ENCODE measurements at places on chromosomes 5 and 9.
A peak's percentile ranks its signal among the peaks of the same experiment; 100 is the strongest.

DNA sequence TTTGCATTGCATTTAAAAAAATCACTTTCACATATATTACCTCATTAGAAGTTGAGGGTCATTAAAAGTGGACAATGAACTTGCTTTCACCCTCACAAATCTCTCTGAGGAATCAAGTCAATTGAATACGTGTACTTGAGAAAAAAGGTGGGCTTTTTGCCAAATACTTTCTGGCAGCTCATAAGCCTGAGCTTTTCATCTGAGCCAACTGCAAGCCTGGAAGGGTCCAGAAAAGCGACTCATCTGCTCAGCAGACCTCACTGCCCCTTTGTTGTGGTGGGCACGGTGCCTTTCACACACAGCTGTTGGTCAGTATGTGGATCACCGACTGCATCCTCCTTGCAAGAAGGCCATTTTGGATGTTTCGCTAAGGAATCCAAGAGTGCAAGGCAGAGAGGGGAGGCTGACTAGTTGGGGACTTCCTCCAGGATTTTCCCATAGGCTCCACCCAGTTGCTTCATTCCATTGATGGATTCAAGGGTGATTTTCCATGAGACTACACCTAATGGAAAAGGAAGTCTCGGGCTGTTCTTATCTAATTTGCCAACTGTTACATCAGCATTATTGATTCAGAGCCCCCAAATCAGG lies 564.7 kb downstream of the PDE4D start:
- DNase-seq: peak; percentile 78

GRCh38 chr9:20597862-20598261 lies 24.4 kb downstream of the MLLT3 start:
- DNase-seq: no peak

GRCh38 chr9:126677188-126678084 lies 63.7 kb downstream of the LMX1B start:
- no peak for DNase-seq

- DNase-seq: peak; percentile 10
Observed at GRCh38 chr9:130869250-130869649, 27.4 kb downstream of the QRFP start.

- DNase-seq: no peak
Observed at GRCh38 chr9:136231478-136232297, 13.9 kb downstream of the QSOX2 start.

- DNase-seq: no peak
Observed at GRCh38 chr5:142520885-142521284, 165.0 kb downstream of the FGF1 start.

DNA sequence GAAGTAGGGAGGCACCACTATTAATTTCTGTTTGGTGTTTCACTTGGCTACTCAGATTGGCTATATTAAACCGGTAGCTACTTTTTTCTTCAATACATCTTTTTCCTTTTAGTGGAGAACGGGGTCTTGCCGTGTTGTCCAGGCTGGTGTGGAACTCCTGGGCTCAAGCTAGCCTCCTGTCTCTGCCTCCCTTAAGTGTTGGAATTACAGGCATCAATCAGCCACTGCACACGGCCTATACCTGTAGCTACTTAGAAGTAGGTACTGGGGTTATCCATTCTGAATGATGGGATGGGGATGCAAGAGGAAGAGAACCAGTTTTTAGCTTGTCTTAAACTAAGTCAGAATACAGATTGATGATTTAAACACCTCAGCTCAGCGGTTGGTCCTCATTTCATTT lies 1.7 kb downstream of the UBE2D2 start:
- DNase-seq: no peak
